ENCODE measurements at places on chromosomes 11 and 22.
A peak's percentile ranks its signal among the peaks of the same experiment; 100 is the strongest.

- H3K36me3 ChIP-seq = no peaks in the 10 kb centered on the region
- no peaks in the 10 kb centered on the region for H3K4me1 ChIP-seq
- no peaks in the 10 kb centered on the region for H3K27me3 ChIP-seq
- no peak overlapping the region for H3K27ac ChIP-seq
- DNase-seq = no peak
- H3K4me3 ChIP-seq = no peak overlapping the region
Observed at GRCh38 chr11:17462940-17463339, 13.7 kb downstream of the ABCC8 start.

DNA sequence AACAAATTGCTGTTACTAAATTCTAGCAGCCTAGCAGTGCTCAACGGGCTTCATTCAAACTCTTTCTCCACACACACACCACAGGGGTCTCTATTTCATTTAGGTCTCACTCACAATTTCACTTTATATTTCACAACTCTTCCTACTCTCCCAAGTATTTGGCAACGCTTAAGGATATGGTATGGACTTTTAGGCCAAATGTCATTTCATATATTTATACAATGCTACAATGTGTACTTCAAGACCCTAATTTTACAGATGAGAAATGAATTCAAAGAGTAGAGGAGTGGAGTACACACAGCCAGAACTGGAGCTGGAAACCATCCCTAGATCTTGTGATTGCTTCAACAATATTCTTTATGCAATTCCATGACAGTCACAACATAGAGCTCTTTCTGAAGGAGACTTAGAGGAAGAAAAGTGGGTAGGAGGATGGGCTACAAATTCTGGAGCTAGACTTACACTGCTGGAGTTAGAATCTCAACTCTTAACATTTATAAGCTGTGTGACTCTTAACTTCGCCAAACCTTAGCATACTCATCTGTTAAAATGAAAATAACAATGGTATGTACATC, 2.5 kb upstream of the MS4A13 start:
- H3K4me1 ChIP-seq = no peaks in the 10 kb centered on the region
- no peaks in the 10 kb centered on the region for H3K36me3 ChIP-seq
- no peaks in the 10 kb centered on the region for H3K27me3 ChIP-seq
- H3K27ac ChIP-seq = no peak overlapping the region
- no peak for DNase-seq
- no peak overlapping the region for H3K4me3 ChIP-seq

- peaks cover 8% of the 10 kb centered on the region for H3K27me3 ChIP-seq
- no peak overlapping the region for H3K27ac ChIP-seq
- no peaks in the 10 kb centered on the region for H3K36me3 ChIP-seq
- no peaks in the 10 kb centered on the region for H3K4me1 ChIP-seq
- DNase-seq = no peak
- H3K4me3 ChIP-seq = no peak overlapping the region
Observed at GRCh38 chr11:125724125-125724524, 22.0 kb upstream of the PATE1 start.

- no peak overlapping the region for H3K4me3 ChIP-seq
- H3K36me3 ChIP-seq = no peaks in the 10 kb centered on the region
- no peak overlapping the region for H3K27ac ChIP-seq
- no peaks in the 10 kb centered on the region for H3K27me3 ChIP-seq
- H3K4me1 ChIP-seq = peaks cover 6% of the 10 kb centered on the region
Observed at GRCh38 chr22:35591714-35592417, 25.3 kb downstream of the MB start.

- no peak overlapping the region for H3K4me3 ChIP-seq
- H3K4me1 ChIP-seq = peaks cover 19% of the 10 kb centered on the region
- no peaks in the 10 kb centered on the region for H3K27me3 ChIP-seq
- no peak for DNase-seq
Observed at GRCh38 chr11:130815097-130815802, 101.0 kb downstream of the SNX19 start.

GRCh38 chr22:41047801-41048211, 44.6 kb upstream of the EP300 start:
- DNase-seq = no peak
- no peaks in the 10 kb centered on the region for H3K36me3 ChIP-seq
- no peaks in the 10 kb centered on the region for H3K27me3 ChIP-seq
- no peak overlapping the region for H3K4me3 ChIP-seq
- H3K27ac ChIP-seq = no peak overlapping the region

DNA sequence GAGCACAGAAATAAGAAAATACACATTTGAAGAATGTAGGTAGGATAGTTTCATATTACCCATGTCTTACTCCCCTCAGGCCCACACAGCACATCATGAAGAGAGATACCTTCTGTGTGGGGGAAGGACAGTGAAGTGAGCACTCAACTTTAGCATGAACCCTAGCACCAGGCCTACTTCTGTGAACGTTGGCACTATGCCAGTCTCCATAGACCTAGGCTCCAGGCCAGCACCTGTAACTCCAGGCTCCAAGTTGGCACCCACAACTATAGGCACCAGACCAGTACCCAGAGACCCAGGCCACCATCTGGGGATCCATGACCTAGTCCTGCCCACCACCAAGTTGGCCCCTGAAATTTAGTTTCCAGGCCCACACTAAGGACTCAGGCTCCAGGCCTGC, 410.9 kb downstream of the INSC start:
- H3K27me3 ChIP-seq = no peaks in the 10 kb centered on the region
- no peak overlapping the region for H3K4me3 ChIP-seq
- H3K4me1 ChIP-seq = no peaks in the 10 kb centered on the region
- peaks cover 11% of the 10 kb centered on the region for H3K36me3 ChIP-seq
- no peak for DNase-seq
- H3K27ac ChIP-seq = no peak overlapping the region

- H3K27me3 ChIP-seq = no peaks in the 10 kb centered on the region
- no peak overlapping the region for H3K27ac ChIP-seq
- no peaks in the 10 kb centered on the region for H3K36me3 ChIP-seq
- no peak overlapping the region for H3K4me3 ChIP-seq
- no peak for DNase-seq
Observed at GRCh38 chr11:3916962-3917361, 61.5 kb downstream of the STIM1 start.

DNA sequence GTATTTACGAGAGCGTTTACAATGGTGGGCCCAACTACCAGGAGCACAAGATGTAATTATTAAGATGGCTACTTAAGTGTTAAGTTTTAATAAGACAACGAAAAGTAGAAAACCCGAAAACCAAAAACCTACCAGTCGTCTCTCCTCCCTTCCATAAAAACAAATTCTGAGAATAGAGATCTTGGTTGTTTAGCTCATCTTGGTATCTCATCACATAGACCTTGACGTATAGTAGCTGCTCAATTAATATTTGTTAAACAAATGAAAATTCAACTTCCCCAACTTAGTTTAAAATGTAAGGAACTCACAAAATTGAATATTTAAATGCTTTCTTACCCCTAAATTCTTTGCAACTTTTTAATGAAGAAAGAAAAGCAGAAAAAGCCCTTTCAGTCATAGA, 669 bp downstream of the KDM4D start:
- peaks cover 6% of the 10 kb centered on the region for H3K36me3 ChIP-seq
- peaks cover 20% of the 10 kb centered on the region for H3K4me1 ChIP-seq
- no peak overlapping the region for H3K27ac ChIP-seq
- no peak for DNase-seq

DNA sequence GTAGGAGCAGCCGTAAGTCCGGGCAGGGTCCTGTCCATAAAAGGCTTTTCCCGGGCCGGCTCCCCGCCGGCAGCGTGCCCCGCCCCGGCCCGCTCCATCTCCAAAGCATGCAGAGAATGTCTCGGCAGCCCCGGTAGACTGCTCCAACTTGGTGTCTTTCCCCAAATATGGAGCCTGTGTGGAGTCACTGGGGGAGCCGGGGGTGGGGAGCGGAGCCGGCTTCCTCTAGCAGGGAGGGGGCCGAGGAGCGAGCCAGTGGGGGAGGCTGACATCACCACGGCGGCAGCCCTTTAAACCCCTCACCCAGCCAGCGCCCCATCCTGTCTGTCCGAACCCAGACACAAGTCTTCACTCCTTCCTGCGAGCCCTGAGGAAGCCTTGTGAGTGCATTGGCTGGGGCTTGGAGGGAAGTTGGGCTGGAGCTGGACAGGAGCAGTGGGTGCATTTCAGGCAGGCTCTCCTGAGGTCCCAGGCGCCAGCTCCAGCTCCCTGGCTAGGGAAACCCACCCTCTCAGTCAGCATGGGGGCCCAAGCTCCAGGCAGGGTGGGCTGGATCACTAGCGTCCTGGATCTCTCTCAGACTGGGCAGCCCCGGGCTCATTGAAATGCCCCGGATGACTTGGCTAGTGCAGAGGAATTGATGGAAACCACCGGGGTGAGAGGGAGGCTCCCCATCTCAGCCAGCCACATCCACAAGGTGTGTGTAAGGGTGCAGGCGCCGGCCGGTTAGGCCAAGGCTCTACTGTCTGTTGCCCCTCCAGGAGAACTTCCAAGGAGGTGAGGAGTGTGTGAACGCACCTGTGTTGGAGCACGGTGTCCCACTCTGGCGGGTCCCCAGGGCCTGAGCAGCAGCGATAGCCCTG, at the start of gene TAGLN:
TSS of gene TAGLN (plus strand) at position 318 of the 863 bp plus-strand sequence. CDS start 3,644 bp downstream, outside the sequence.
- peak within 1 kb of the TSS; percentile 19 for H3K27ac ChIP-seq
- DNase-seq = peak; percentile 15
- H3K4me3 ChIP-seq = peak within 1 kb of the TSS; percentile 57
- H3K27me3 ChIP-seq = peaks cover 13% of the 10 kb centered on the region
- peaks cover 5% of the 10 kb centered on the region for H3K36me3 ChIP-seq
- peaks cover 17% of the 10 kb centered on the region for H3K4me1 ChIP-seq

DNA sequence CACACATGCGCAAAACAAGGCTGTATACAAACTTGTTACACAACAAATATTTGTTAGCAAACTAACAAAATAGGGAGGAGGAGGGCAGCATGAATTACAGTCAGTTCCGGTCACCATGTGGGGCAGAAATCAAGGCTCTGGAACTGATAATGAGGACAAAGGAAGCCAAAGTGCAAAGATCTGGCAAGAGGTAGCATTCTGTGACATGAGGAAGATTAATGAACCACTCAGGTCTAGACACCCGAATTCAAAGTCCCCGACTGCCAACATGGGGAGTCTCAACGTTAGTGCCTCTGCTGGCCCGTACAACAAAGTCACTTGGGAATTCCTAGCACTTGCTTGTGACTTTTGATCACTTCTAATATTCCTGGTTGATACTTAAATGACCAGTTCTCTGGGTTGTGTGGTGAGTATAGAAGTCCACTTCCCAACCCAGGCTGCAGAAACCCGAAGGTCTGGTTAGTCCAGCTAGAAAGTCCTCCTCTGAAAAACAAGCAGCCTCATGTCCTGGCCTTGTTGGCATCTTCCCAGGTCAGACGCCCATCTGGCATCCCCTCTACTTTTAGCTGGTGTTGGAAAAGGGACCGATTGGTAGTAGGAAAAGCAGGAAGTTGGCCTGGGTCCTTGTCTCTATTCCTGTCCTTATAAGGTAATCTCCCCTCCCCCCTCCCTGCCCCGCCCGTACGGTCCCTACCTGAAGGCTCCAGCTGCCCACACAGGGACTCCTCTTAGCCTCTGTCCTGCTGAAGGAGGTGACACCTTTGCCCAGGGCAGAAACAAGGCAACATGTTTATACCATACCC, 1.6 kb downstream of the SUN2 start:
- no peaks in the 10 kb centered on the region for H3K36me3 ChIP-seq
- H3K27ac ChIP-seq = no peak overlapping the region
- DNase-seq = no peak
- H3K27me3 ChIP-seq = no peaks in the 10 kb centered on the region

GRCh38 chr11:2287091-2287490, 14.6 kb downstream of the C11orf21 start:
- no peak for DNase-seq
- peaks cover 21% of the 10 kb centered on the region for H3K27me3 ChIP-seq
- H3K4me1 ChIP-seq = peaks cover 13% of the 10 kb centered on the region
- no peak overlapping the region for H3K27ac ChIP-seq

- DNase-seq = no peak
- H3K27me3 ChIP-seq = peaks cover 3% of the 10 kb centered on the region
- H3K36me3 ChIP-seq = no peaks in the 10 kb centered on the region
- H3K27ac ChIP-seq = peak overlapping the region; percentile 96
- peak overlapping the region; percentile 65 for H3K4me3 ChIP-seq
- H3K4me1 ChIP-seq = peaks cover 33% of the 10 kb centered on the region
Observed at GRCh38 chr22:30195245-30196140, 51.1 kb downstream of the LIF start.

DNA sequence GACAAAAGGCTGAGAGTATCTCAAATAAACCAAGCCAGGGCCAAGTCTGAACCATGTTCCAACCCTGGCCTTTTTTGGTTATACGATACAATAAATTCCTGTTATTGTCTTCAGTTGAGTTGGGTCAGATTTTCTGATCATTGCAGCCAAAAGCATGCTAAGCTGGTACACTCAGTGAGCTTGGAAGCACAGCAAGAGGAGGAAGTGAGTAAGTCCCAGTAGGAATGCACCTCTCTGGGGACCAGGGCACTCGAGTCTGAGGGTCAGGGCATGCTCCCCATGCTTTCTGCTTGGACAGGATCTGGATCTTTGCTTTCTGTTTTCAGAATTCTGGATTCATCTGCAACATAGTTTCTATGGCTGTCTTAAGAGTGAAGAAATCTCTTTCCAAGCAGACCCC, 73.1 kb downstream of the TMPRSS5 start:
- no peaks in the 10 kb centered on the region for H3K4me1 ChIP-seq
- peaks cover 13% of the 10 kb centered on the region for H3K27me3 ChIP-seq
- H3K4me3 ChIP-seq = no peak overlapping the region
- H3K27ac ChIP-seq = no peak overlapping the region
- DNase-seq = no peak
- no peaks in the 10 kb centered on the region for H3K36me3 ChIP-seq

GRCh38 chr11:85182441-85183387, 444.4 kb downstream of the DLG2 start:
- no peak overlapping the region for H3K27ac ChIP-seq
- H3K27me3 ChIP-seq = no peaks in the 10 kb centered on the region
- DNase-seq = peak; percentile 20
- H3K4me3 ChIP-seq = no peak overlapping the region

All from neural crest cell (in vitro differentiated cells).